ENCODE measurements at places on chromosomes 12 and 14.

DNA sequence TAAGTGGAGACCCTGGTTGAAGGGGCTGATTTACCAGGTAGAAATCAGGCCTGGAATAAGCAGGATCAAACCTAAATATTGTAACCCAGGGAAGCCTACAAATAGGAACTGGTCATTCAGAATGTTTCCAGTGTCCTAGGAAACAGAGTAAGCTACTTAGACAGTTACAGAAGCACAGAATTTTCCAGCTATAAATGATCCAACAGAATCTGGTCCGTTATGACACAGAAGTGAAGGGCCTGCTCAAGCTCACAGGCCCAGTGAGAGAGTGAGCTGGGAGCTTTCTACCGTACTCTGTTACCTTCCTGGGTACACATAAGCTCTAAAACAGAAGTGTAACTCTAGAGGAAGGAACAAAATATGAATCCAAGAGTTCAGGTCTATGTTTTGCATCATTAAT, 119.1 kb downstream of the TTC7B start:
- no peak for DNase-seq

GRCh38 chr12:28770322-28770721, 378.8 kb upstream of the FAR2 start:
- no peak for DNase-seq

DNA sequence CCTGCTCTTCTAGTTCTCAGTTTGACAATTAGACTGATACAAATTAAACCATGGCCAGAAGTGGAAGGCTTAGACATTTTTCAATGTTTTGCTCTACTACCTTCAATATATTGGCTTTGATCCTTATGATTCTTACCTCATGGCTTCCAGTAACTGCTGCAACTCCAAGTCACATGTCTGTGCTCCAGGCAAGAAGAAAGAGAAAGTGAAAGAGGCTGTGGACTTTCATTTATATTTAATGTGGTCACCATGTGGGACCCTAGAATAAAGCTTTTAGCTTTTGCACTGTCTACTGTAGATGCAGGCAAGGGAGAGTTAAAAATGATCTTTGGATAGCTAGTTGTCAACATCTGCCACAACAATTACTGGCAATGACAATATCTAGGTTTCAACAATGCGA, 214.3 kb upstream of the PDE3A start:
- peak; percentile 7 for DNase-seq

- DNase-seq, result peak; percentile 82
Measured at GRCh38 chr12:46998811-46999368, 80.5 kb upstream of the PCED1B start.

- DNase-seq, result peak; percentile 27
Measured at GRCh38 chr14:61388173-61388975, 67.0 kb downstream of the PRKCH start.

GRCh38 chr14:49622022-49622607, 1.5 kb downstream of the MGAT2 start:
- no peak for DNase-seq

DNA sequence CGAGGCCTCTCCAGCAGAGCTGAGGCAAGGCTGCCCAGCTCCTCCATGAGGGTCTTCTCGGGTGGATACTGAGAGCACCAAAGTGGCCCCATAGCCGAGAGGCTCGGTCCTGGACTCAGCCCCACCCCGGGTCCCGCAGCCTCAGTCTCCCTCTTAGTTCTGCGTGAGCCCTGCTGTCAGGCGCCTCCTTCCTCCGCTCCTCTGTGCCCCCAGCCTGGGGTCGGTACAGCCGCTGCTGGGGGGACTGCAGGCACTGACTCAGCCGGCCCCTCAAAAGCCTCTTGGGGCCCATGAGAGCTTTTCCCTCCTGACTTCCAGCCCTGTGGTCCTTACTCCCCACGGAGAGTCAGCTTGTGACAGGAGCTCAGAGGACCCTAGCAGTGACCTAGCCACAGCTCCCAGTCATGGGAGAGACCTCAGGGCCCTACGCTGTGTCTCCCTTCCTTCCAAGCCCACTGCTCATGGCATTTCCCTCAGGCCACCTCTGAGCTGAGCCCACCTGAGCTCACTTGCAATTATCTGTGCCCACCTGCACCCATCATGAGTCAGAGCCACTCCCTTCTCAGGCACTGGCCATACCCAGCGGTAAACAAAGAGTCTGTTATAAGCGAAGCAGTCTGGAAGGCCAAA, 295.0 kb upstream of the RTL1 start:
- no peak for DNase-seq

GRCh38 chr12:24777359-24777758, 171.5 kb downstream of the BCAT1 start:
- DNase-seq, result no peak

DNA sequence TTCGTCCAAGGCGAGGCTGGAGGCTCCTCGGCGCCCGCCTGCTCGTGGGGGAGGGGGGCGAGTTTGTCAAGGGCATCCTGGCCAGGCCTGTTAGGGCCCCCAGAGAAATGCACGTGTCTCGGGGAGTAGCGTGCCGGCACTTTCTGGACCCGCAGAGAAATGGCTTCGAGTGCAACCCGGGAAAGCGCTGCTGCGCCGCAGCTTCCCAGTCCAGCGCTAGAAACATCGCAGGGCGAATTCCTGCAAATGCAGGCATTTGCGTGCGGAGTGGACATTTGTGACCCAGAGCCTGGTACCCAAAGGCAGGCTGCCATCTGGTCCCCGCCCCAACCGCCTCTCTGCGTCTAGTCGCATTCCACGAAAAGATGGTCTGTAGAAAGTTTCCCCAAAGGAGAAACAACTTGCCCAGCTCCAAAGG, 756 bp downstream of the LGR5 start:
- DNase-seq, result no peak

- DNase-seq, result no peak
Measured at GRCh38 chr14:29126361-29126760, 359.8 kb downstream of the FOXG1 start.

DNA sequence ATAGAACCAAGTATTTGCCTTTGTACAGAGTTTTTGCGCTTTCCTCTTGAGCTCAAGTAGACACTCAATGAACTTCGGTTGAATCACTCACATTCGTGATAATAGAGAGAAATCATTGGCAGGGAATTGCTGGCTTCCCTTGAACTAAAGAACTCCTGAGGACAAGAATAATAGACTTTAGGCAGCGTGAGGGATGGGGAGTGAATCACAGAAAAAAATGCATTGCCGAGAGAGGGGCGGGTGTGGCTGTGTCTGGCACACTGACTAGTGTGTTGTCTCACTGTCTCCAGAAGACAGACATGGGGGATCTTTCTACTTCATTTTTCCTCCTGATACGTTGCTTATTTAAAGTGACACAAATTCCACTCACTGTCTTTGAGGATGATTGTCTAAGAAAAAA, 805.2 kb downstream of the BCL11B start:
- no peak for DNase-seq

- DNase-seq, result no peak
Measured at GRCh38 chr12:132550014-132550802, 60.2 kb downstream of the LRCOL1 start.

DNA sequence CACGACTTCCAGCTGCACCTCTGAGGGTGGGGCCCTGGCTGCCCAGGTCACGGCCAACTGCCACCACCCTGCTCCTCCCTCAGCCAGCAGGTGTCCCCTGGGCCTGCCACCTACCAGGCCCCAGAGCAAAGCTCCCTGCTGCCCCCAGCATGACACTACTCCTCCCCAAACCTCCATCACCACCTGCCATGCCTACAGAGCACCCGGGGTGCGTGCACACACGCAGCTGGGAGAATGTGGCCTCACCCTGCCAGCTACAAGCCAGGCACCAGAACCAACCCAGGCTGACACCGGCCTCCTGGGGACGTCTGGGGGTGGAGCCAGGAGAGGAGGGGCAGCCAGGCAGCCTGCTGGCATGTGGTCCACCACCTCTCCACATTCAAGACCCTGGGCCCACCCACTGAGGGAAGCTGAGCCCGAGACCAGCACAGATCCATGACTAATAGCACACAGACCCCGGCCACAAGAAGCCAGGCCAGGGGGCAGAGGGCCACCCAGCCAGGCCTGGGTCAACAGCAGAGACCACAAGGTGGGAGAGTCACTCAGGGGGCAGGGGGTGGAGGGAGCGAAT, 3.4 kb downstream of the JAG2 start:
- DNase-seq, result no peak

- DNase-seq, result no peak
Measured at GRCh38 chr14:68386950-68387779, 405.7 kb downstream of the ZFP36L1 start.

GRCh38 chr14:70780396-70781075, 28.8 kb downstream of the MAP3K9 start:
- DNase-seq, result no peak

DNA sequence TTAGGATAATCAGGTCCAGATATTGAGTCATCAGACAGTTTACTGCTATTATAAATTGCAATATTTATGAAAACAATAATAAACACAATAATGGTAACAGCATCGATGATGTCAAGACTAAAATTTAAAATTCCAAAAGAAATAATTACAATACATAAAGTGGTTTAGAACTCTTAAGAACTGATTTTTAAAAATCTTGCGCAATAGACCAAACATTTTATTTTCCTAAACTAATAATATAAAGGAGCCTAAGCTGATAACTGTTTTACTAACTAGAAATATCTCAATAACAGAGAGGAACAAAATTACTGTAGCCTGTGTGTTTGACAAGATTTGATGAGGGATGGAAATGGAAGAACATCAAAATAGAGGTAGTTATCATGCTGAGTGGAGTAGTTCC, 93.9 kb upstream of the TRHDE start:
- no peak for DNase-seq

- DNase-seq, result peak; percentile 73
Measured at GRCh38 chr12:43277651-43278540, 274.1 kb downstream of the ADAMTS20 start.

GRCh38 chr12:26989873-26990272, 24.3 kb downstream of the TM7SF3 start:
- no peak for DNase-seq

DNA sequence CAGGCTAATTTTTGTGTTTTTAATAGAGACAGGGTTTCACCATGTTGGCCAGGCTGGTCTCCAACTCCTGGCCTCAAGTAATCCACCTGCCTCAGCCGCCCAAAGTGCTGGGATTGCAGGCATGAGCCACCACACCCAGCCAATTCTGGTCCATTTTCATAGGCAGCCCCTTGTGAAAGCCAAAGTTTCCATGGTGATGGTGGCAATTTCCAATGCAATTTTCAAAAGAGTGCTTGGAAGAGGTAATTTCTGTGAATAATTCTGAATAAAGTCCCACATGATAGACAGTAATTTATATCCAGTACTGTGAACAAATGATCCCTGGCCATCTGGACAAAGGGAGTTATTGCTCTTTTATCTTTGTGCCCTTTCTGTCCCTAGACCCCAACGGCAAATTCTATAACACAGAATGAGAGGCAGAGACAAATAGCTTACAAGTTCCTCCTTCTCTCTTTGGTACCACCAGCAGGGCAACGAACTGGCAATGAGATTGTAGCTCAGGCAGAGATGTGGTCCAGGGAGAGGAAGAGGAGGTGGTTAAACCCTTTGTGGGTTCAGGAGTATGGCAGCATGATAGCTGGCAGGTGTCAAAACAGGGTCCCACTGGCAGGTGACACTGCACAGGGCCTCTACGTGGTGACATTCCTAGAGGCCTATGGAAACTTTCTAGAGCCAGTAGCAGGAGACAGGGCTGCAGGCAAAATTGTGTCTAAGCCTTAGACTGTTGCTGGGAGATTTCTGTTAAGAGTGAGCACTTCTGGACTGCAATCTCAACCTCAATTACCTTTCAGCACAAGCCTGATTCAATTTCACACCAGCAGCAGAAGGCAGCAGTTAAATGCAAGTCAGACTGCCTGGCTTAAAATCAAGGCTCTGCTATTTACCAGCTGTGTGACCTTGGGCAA, 46.5 kb downstream of the NT5DC3 start:
- no peak for DNase-seq

DNA sequence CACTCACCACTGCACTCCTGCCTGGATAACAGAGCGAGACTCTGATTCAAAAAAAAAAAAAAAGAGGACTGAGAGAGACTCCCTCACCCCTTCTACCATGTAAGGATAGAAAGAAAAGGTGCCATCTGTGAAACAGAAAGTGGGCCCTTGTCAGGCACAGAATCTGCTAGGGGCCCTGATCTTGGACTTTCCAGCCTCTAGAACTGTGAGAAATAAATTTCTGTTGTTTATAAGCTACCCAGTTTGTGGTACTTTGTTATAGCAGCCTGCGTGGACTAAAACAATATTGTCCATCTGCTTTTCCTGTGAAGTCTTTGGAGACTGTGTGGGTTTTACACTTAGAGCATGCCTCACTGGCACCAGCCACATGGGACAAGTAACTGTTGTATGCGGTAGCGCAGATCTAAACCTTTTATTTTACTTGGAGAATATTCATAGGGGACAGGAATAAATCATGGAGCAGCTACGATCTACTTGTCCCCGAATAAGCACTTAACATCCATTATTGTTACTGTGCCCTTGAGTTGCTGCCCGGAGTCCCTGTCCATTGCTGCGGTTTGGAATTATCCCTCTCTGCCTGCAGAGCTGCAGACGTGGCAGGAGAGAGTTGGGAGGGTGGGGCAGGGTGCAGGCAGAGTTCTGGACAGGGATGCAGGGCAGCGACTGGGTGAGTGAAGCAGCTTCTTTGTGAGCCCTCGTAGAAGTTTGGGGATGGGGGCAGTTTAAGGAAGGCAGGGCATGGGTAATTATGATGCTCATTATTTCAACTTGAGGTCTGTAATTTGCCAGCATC, 52.4 kb upstream of the STON2 start:
- no peak for DNase-seq

GRCh38 chr14:64727551-64728071, 23.4 kb downstream of the PLEKHG3 start:
- DNase-seq, result no peak

DNA sequence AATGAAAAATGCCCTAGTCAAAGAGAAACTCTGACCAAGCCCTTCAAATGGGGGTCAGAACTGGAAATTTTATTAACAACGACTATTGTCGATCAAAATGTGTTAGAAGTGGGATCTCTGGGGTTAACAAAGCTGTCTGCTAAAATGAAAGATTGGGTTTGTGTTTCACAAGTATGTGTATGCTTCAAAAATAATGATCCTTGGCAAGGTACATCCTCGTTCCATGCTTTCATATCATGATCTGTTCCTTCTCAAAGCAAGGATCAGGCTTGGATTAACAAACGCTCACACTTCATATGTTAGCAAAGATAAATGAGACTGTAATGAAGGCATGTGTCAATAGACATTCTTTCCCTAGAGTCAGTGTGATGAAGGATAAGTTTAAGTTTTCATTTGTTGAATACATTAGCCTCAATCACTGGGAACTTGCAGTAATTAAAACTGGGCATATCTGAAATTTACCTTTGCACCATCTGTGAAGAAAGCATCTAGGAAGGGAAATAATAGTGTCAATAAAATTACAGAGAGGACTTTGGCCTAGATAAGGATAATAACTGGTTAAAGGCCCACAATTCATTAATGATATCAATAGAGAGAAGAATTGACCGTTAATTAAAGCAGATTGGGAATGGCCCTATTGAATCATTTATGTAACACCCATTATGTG, 91.8 kb downstream of the RIN3 start:
- no peak for DNase-seq

All from kidney tubule cell (primary cell).